Activated CD4-positive, alpha-beta T cell treated with anti-CD3 and anti-CD28 coated beads, Interleukin-2, amount 50 U/mL, for 4 hours (primary cell): ENCODE measurements at places on chromosomes 4 and X.

- DNase-seq: no peak
Measured at GRCh38 chr4:86178211-86178610, 181.6 kb downstream of the MAPK10 start.

DNA sequence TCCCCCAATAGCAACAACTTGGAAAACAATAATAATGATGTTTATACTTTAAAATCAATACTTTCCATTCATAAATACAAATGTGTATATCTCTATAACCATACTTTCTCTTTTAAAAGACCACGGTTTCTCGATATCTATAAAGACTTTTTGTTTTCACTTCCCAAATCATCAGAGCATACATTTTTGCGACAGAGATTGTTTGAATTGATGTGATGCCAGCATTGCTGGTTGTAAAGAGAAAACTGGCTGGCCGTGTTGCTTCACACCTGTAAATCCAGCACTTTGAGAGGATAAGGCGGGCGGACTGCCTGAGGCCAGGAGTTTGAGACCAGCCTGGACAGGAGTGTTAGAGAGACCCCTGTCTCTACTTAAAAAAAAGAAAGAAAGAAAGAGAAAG, 77.6 kb upstream of the ZNF518B start:
- DNase-seq: no peak

- no peak for DNase-seq
Measured at GRCh38 chrX:69094977-69095669, 70.1 kb downstream of the PJA1 start.

DNA sequence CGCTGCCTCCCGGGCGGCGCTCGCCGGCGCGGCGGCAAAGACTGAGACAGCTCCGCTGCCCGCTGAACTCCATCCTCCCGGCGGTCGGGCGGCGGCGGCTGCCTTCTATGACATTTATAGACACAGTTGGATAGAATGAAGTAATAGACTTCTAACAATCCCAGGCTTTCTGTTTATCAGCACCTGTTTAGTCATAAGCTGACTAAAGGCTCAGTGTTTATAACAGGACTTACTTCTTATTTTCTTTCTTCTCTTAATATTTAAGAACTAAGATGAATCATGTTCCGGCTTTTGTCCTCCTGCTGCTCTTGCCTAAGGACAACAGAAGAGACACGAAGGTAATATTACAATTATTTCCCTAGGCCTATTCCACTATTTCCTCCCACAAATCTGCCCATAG, 3.9 kb downstream of the ARL13A start:
- no peak for DNase-seq

GRCh38 chrX:49269767-49270248, at the start of gene PPP1R3F:
Gene PPP1R3F, plus strand, starts transcription at chrX:49269793. Its CDS starts 77 bp downstream, at chrX:49269870.
- peak; percentile 25 for DNase-seq

- no peak for DNase-seq
Measured at GRCh38 chr4:74621616-74622015, 172.7 kb downstream of the BTC start.

GRCh38 chr4:18111081-18111480, 89.5 kb upstream of the LCORL start:
- DNase-seq: no peak

DNA sequence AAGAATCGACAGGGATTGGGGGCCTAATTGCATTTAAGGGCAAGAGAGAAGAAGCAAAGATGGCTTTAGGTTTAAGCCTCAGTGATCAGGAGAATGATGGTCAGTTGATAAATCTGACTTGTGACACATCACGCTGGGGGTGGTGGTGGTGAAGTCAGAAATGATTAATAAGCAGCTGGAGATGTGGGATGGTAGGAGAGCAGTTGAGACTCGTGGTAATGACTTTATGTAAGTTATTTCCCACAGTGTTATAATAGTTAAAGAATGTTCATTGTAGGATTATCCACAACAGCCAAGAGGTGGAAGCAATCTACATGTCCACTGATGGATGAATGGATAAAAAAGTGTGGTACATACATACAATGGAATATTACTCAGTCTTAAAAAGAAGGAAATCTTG, 178.9 kb upstream of the GPC4 start:
- DNase-seq: no peak

DNA sequence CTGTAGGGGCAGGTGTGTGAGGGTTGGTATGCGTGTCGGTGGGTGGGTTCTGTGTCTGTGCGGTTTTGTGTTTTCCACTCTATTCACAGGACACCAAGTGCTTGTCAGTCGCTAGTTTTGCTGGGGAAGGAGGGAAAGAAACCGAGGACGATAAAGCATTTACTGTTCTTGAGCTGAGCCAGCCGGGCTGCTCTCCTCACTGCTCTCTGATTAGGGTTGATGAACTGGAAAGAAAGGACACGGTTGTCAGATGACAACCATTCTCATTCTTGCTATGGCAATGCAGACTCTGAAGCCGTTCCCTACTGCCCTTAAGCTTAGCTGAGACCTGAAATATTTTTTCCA, 832 bp downstream of the EGFL6 start:
- no peak for DNase-seq

- no peak for DNase-seq
Measured at GRCh38 chr4:7327341-7327885, 107.3 kb downstream of the PSAPL1 start.

- DNase-seq: no peak
Measured at GRCh38 chrX:71098951-71099506, 3.4 kb downstream of the FOXO4 start.

GRCh38 chr4:116930329-116930728, 155.0 kb downstream of the TRAM1L1 start:
- DNase-seq: no peak

- DNase-seq: no peak
Measured at GRCh38 chrX:28802625-28803024, 215.4 kb downstream of the IL1RAPL1 start.

DNA sequence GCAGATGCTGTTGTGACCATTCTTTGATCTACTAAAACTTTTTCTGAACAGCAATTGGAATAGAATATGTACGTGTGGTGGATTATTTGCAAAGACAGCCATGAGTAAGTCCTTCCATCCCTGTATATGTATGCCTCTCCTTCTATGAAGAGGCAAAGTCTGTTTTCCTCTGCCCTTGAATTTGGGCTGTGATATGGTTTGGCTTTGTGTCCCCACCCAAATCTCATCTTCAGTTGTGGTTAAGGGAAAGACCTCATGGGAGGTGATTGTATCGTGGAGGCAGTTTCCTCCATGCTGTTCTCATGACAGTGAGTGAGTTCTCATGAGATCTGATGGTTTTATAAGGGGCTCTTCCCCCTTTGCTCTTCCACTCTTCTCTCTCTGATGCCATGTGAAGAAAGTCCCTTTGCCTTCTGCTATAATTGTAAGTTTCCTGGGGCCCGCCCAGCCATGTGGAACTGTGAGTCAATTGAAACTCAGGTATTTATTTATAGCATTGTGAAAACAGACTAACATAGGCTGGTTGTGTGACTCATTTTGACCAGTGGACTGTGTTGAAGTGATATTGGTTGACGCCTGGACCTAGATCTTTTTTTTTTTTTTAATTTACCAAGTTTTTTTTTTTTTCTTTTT, 108.3 kb upstream of the CAMK2D start:
- peak; percentile 50 for DNase-seq

- no peak for DNase-seq
Measured at GRCh38 chr4:78846258-78846657, 70.1 kb downstream of the BMP2K start.
